ENCODE measurements at places on chromosomes 16 and 17.
A peak's percentile ranks its signal among the peaks of the same experiment; 100 is the strongest.

DNA sequence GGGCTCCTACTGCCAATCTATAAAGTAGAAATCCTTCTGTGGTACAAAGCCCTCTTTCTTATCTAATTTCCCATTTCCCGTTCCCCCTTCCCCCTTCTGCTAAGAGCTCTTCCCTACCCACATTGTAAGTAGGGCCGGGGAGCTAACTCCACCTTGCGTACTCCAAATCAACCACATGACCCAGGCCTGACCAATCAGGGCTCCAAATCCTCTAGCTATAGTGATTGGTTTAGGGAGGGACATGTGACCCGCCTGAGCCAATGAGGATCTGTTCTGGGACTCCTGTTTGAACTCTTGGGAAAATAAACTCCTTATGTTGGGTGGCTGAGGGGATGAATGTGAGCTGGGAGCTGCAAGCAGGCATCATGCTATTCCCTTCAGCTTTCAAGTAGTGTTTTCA lies 40.9 kb upstream of the MEOX1 start:
- DNase-seq: no peak

DNA sequence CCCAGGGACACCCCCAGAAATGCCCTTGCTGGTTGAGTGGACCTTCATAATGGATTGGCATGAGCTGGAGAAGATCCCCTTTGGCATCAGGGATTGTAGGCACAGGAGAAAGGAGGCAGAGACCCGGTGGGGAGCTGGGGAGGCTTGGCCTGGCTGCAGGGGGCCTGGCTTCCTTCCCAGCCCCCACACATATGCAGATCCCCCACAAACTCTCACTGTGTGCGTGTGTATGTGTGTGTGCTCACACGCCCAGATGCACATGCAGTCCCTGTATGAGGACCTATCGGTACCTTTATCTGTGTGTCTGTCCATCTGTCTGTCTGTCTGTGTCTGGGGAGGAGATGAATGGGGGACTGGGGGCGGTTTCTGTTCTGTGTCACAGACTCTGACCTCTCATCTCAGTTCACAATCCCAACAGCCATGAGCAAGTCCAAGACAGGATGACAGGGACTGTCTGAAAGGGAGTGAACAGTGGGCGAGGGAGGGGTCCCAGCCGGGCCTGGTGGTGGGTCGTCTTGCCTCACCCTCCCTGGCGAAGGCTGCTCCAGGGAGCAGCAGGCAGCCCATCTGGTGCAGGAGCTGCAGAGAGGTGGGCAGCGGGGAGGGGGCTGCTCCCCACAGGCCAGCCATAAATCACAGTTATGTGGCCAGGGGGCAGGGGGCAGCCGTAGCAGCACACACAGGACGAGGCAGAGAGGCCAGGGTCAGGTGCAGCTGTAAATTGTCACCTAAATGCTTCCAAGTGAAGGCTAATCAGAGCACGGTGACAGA lies 46.7 kb upstream of the LHX1 start:
- no peak for DNase-seq

- DNase-seq: no peak
Measured at GRCh38 chr16:67397812-67398545, 4.7 kb upstream of the TPPP3 start.

DNA sequence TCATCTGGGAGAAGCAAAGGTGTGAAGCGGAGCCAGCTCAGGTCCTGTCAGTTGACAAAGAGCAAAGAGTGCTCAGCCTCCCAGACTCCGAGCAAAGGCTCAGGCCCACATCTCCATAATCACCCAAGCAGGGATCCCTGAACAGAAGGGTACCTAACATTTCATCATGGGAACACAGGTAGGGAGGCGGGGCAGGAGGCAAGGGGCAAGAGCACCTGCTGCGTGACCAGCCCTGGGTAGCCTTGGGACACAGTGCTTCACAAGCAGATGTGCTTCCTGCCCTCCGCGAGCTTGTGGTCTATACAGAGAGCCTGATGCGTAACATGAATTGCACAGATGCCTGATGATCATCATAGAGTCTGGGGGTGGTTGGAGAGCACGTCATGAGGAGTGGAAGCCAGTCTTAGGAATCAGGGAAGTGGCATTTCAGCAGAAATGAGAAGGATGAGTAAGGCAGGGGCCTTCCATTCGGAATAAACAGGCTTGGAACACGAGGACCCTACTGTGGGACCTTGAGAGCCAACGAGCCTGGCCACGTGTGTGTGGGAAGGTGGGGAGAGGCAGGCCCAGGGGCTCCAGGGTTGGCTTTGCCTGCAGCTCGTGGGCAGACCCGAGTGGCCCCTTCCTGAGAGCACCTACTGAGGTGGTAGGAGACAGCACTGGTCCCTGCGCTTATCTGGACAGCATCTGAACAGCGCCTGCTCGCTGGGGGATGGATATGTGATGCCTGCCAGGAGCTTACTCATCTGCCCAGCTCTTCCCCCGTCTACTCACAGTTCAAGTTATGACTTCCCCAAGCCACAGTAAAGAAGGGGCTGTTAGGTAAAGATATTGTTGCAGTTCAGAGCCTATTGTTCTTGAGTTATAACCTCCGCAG lies 125.8 kb downstream of the CCDC182 start:
- DNase-seq: no peak

GRCh38 chr16:491220-491919 lies 36.1 kb upstream of the CAPN15 start:
- DNase-seq: no peak

GRCh38 chr17:81309140-81309858 lies 14.2 kb upstream of the SLC38A10 start:
- DNase-seq: no peak

GRCh38 chr17:29870836-29871465 lies 59.1 kb downstream of the SSH2 start:
- no peak for DNase-seq

- DNase-seq: no peak
Measured at GRCh38 chr17:521561-522325, 169.1 kb upstream of the RPH3AL start.

- DNase-seq: no peak
Measured at GRCh38 chr17:20988001-20988636, 54.7 kb downstream of the USP22 start.

DNA sequence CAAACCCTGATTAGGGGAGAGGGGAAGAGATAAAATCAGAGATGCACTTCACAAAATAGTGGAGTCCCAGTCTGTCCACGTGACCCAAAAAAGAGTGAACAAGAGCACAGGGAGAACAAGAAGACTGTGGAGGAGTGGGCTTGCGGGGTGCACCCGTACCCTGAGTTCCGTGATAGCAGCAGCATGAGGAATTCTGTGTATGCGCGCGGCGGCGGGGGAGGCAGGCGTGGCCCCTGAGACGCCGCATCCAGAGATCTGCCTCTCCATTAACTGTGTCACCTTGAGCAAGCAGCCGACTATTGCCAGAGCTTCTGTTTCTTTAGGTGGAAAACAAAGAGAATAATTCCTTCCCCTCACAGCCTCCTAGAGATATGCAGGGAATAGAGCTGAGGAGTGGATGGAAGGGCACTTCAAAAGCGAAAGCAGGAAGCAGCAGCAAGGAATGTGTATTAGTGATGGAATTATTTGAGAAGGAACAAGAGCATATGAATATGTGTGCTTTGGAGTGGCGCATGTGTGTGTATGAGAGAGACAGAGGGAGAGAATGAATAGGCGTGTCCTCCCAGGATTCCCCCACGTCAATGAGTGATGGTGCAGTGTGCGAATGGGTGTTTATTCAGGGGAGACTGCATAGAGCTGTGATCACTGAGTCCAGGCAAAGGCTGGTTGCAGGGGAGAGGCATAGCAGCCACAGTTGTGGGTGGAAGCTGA lies 10.4 kb upstream of the SOX9 start:
- DNase-seq: no peak

DNA sequence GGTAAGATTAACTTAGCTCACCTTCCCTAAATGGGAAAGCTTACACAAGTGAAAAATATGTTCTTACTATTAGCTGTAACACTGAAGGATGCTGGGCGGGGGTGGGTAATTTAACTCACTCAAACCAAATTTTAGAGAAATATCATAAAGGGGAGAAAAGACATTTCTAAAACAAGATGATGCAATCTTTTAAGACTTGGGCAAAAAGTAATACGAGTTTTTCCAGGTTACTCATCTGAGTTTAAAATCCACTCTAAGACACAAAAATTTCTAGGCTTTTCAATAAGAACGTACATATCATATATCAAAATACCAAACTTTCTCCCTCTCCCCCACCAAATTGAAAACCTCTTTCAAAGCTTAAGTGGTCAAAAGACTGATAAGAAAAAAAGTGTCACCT lies 228.8 kb downstream of the CEP112 start:
- DNase-seq: no peak

DNA sequence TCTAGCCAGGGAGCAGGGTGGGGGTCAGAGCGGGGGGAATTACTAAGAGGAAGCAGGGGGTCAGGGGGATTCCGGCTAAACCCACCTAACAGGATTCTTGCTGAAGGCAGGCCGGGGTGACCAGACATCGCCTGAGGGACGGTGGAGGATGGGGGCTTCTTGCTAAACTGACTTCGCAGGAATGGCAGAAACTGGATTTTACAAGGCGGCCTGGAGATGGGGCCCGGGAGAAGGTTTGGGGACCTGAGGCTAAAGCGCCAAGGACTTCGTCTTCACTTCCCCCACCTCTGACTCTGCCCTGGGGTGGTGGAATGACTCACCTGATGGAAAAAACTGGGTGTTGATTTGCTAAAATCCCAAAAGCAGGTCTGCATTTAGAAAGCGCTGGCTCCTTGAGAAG lies 23.5 kb downstream of the LGALS3BP start:
- no peak for DNase-seq

DNA sequence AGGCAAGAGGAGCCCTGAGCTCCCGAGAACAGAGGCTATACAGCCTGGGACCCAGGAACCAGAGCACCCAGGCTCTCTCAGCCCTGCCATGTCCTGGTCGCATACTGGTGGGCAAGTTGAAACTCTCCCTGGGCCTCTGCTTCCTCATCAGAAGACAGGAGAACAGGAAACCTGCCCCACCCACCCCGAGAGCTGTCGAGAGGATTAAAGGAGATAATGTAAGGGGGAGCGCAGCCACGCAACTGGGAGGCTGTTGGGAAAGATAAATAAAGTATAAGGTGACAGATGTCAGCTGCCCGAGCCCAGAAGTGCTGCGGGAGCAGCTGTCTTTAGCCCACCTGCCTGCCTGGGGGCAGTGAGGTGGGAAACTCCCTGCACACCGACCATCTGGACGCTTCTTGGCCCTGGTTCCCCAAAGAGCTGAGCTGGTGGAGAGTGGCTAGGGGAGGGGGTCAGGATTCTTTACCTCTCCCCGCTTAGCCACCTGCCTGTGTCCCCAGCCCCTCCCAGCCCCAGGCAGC lies 6.8 kb downstream of the KIF19 start:
- DNase-seq: no peak

- DNase-seq: no peak
Measured at GRCh38 chr17:57120814-57121213, 35.8 kb downstream of the AKAP1 start.

- no peak for DNase-seq
Measured at GRCh38 chr17:75079023-75079373, 8.8 kb upstream of the SLC16A5 start.

DNA sequence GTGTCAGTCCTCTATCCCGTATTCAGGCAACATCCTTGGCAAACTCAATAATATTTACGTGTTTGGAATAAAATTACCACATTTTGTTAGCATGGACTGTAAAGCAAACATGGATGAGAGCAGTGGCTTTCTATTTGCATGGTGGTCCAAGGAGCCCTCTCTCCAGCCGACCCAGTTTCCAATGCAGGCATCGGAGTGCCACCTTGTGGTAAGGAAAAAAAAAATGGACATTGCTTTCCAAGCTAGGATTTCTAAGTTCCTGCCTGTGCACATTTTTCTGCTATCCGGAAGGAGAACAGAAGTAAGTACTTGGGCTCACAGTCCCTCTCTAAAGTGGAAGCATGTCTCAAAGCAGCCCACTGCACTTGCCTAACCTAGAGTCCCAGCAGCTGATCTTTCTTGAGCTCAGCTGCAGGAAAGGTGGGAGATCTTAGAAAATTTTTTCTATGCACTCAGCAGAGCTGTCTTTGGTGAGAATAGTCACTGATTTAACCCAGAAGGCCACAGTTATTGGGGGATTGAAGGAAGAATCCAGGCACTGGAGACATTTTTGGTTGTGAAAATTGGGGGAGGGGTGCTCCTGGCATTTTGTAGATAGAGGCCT lies 46.0 kb upstream of the ERCC4 start:
- peak; percentile 32 for DNase-seq

DNA sequence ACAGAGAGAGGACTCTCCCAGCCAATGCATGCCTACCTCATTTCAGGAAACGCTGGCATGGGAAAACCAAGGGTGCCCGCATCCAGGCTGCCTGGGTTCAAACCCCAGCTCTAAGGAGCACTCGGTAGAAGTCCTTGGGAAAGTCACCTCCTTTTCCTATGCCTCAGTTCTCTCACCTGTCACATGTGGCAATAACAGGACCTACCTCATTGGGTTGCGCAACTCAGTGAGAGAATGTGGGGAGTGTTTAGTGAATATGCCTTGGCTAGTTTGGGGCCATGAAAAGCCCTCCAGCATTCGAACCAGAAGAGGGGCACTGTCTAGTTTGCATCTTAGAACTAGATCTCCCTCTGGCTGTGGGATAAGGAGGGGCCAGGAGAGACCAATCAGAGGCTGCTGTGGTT lies 9.0 kb upstream of the NXPH3 start:
- DNase-seq: no peak

GRCh38 chr17:75065562-75066151 lies 18.6 kb downstream of the KCTD2 start:
- DNase-seq: no peak

DNA sequence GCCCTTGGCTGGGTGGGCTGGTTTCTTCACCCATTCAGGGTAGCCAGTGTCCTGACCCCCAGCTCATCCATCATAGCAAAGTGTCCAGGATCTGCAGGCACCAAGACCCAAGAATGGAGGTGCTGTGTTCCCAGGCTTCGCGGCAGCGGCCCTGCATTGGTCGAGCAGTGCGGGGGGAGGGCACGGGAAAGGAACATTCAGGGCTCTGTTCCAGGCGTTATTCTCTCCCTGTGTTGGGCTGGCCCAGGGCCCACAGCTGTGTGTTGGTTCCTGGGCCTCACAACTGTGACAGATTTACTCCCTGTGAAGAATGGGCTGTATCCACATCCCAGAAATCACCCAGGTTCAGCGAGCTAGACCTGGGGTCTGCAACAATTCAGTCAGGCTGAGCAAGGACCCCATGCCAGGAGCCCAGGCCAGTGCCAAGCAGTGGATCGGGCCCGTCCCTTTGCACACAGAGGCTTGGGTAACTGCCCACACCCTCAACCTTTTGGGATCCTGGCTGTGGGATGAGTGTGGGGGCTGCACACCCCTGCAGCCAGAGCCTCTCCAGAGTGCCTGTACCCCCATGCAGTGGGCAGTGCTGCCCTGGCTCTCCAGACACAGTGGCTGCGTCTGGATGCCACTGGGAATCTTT lies 10.0 kb downstream of the GPT2 start:
- no peak for DNase-seq

DNA sequence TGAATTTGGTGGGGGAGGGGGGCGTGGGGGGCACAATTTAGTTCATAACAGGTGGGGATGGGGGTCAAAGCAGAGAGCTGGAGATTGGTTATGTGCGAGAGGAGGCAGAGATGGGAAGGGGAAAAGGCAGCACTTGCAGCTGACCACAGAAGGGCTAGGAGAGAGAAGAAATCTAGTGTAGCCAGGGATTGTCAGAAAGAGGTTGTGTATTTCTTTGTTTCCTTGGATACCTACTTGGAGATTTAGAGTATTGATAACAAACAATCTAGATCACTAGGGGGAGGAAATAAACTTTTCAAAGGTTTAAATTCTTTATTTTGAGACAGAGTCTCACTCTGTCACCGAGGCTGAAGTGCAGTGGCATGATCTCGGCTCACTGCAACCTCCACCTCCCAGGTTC lies 47.1 kb upstream of the YPEL2 start:
- DNase-seq: no peak

GRCh38 chr17:69654981-69655855 lies 240.7 kb downstream of the MAP2K6 start:
- no peak for DNase-seq

- DNase-seq: no peak
Measured at GRCh38 chr17:3575511-3575910, 17.9 kb upstream of the TRPV3 start.
